ENCODE measurements at places on chromosomes 6 and 20.

DNA sequence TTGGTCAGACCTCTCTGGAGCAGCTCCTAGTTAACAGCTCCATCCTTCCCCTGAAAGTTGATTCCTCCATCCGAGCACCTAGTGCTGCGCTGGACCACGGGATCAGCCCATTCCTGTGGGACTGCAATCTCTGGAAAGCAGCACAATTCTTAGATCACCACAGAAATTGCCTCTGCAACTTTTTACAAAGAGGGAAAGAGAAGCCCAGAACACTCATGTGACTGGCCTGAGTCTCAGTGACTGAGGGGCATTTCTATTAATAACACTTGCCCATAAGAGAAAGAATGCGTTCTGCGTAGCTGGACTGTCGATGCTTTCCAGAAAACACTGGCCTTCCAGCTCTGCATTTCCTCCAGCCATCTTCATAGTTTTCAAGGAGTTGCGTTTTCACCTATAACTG, 18.3 kb downstream of the MPC1 start:
- DNase-seq = no peak

GRCh38 chr6:42453654-42454427, 2.1 kb upstream of the TRERF1 start:
- DNase-seq = peak; percentile 85

DNA sequence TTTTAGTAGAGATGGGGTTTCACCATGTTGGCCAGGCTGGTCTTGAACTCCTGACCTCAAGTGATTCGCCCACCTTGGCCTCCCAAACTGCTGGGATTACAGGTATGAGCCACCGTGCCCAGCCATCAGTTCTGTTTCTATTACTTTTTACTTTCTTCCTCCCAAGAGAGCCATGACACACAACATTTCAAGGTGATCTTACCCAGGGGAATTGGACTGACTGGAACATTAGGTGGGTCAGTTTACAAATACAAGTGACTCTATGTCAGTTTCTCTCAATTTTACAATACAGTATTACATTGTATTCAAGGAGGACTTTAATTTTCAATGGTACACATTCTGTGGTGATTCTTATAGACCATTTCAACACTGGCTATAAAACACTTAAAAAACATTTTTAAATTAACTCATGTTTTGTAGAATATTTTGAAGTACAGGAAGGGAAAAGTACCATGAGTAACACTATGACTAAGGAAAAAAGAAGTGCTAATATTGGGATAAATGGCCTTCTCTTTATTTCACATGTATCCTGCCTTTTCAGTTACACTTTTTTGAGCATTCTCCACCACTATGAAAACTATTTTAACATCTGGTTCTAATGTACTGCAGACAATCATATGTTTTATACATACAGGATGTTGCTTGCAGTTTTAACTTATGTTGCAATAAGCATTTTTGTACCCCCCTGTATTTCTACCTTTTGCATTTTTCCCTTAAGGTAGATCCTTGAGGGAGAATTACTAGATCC, 8.4 kb downstream of the TPBG start:
- DNase-seq = no peak

- DNase-seq = no peak
Observed at GRCh38 chr6:37141281-37142049, 28.5 kb upstream of the PIM1 start.

- DNase-seq = no peak
Observed at GRCh38 chr6:44188819-44189218, 27.9 kb upstream of the MYMX start.

- DNase-seq = peak; percentile 14
Observed at GRCh38 chr6:116008470-116009243, 52.0 kb downstream of the FRK start.

DNA sequence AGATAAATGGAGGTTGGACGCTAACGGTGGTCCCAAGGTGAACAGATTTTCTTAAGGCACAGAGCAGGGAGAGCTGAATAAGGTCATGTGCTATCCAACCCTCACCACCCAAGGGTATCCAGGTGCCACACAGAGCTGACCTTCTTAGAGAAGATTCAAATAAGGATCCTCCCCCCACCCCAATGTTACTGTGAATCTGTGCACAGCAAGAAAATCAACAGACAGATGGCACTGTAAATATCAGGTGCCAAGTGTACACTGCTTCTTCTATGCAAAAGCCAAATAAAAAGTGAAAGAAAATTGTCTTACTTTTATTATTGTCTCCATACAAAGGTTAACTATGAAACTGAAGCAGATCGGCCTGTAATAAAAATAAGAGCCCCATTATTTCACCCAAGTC, 96.9 kb downstream of the PAK5 start:
- no peak for DNase-seq

DNA sequence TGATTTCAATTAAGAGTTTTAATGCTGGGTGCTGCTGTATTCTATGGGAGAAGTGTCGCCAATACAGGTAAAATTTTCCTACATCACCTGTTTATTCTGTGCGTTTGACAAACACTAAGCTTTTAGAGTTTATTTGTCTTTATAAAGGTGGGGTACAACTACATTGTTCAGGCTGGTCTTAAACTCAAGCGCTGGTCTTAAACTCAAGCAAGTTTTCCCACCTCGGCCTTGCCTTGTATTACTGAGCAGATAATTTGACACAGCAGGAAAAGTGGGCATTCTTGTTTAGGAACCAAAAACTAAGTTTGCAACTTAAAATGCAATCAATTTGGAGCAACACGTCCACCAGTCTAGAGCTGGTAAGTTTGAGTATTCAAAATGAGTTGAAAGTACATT, 112.9 kb upstream of the BTN3A2 start:
- DNase-seq = peak; percentile 44

GRCh38 chr6:107321793-107322192, 137.6 kb downstream of the PDSS2 start:
- DNase-seq = no peak

- no peak for DNase-seq
Observed at GRCh38 chr6:47922391-47922790, 140.6 kb downstream of the OPN5 start.

DNA sequence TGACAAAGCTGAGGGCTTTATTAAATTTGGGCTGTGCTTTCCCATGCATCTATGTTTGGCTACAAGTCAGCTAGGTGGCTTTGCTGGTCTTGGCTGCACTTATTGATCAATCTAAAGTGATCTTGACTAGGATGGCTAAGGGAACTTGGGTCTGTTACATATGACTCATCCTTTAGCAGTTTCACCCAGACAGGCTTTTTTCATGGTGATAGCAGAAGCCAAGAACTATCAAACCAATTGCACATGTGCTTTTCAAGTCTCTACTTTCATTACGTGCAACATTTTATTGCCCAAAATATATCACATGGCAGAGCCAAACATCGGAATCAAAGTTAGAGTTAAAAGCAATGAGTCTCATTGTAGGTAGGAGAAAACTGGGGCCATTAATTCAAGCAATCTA, 626.3 kb downstream of the TENT5A start:
- no peak for DNase-seq

GRCh38 chr6:21386744-21387143, 206.8 kb upstream of the SOX4 start:
- DNase-seq = no peak

- DNase-seq = no peak
Observed at GRCh38 chr6:131683479-131683878, 17.7 kb downstream of the OR2A4 start.

DNA sequence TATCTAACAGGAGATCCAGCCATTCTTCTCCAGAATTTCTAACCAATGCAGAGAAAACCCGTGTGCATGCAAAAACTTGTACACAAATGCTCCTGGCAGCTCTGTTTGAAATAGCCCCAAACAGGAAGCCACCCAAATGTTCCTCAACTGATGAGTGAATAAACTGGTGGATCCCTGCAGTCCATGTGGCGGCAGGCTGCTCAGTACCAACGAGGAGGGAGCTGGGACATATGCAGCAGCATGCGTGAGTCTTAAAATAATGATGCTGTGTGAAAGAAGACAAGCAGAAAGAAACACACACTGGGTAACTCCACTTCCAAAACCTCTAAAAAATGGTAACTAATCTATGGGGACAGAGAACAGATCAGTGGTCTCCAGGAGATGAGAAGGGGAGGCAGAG, 542.1 kb upstream of the AGPAT4 start:
- DNase-seq = no peak

GRCh38 chr6:146790561-146791091, 191.9 kb downstream of the ADGB start:
- DNase-seq = no peak

DNA sequence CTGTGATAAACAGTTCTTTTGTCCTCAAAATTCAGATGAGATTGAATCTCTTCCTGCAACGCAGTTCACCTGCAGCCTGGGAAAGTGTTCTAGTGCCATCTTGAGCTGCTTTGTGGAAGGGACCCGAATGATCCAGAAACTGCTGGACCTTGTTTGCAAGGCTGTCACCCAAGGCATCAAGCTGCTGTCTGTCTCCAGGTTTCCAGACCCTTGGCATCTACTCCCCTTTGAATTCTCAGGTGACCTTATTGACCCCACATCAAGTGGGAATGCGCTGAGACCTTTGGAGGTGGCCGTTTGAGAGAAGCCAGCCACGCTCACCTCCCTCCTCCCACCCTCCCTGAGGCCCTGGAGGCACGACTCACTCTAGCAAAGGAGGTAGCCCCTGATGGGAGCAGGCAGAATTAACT, 112.5 kb downstream of the EDN3 start:
- no peak for DNase-seq

DNA sequence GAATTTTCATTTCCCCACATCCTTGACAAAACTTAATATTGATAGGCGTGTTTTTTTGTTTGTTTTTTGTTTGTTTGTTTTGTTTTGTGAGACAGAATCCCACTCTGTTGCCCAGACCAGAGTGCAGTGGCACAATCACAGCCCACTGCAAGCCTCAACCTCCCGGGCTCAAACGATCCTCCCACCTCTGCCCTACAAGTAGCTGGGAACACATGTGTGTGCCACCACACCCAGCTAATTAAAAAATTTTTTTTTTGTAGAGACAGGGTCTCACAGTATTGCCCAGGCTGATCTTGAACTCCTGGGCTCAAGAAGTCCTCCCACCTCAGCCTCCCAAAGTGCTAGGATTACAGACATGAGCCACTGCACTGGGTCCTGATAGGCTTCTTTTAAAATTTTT, 9.2 kb downstream of the CEP57L1 start:
- DNase-seq = no peak

GRCh38 chr6:71300561-71301168, 12.1 kb downstream of the OGFRL1 start:
- DNase-seq = no peak

- no peak for DNase-seq
Observed at GRCh38 chr6:16523606-16524379, 237.5 kb downstream of the ATXN1 start.

DNA sequence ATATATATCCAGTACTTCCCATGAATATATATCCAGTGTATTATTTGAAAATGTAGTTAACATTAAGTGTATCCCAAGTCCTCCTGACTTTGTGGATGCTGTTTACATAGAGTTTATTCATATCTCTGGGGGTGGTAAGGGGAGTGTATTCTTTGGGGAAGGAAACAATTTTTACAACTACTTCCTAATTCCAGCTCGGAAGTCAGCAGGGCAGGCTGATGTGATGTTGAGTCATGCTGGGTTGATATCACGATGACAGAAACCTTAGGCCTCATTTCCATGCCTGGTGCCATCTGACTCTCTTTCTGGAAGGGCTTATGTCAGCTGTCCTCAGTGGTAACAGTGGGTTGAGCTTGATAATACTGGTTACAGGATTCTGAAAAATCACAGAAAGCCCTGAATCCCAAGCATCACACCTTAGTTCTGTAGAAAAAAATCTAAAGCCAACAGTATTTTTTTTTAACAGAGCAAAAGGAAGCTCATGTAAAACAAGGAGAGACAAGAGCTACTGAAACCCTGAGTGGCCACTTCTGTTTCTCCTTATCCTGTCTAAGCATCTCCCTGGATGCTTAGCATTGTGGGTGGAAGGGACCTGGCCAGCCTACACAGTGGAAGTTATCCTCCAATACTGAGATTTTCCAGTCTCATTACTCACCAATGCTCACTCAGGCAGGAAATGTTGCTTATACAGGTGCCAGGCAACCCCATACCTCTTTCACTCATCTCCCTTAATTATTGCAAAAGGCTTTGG, 75.2 kb upstream of the IYD start:
- DNase-seq = no peak

- DNase-seq = no peak
Observed at GRCh38 chr6:13433709-13434121, 53.7 kb downstream of the GFOD1 start.

GRCh38 chr6:50849796-50850180, 31.1 kb downstream of the TFAP2B start:
- no peak for DNase-seq

DNA sequence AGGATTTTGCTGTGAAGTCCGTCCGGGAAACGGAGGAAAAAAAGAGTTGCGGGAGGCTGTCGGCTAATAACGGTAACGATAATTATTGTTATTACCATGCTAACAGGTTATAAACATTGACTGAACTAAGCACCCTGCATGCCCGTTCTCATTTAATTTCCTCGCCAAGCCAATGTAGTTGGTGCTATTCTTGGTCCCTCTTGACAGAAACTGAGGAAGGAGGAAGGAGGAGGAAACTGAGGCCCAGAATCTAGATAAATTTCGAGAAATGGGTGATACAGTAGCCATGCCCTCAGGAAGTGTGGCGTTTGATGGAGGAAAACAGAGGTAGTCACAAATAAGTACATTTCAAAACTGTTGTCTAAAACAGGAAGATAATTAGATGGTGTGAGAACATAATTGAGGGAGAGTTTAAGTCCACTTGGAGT, 474 bp downstream of the TPX2 start:
- DNase-seq = no peak

DNA sequence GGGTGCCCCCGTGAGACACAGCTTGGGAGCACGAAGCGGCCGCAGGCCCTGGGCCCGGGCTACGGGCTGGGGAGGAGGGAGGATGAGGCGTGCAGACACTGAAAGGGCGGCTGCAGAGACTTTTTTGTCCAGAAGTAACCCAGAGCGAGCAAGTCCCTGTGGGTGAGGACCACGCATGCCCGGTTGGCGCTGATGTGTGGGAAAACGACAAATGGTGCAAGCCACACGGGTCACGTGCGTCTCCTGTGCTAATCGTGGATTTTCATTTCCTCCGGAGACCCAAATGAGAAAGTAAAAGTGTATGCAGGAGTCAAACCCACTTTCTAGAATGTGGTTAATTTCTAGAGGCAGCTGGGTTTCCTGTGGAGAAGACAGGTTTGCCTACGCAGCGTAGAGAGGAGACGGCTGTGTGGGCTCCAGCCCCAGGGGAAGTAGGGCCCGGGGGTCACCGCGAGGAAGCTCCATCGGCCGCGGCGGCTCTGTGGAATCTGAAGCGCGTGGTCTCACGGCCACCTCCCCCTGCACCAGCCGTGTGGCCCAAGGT, 19.0 kb downstream of the DLL1 start:
- no peak for DNase-seq

DNA sequence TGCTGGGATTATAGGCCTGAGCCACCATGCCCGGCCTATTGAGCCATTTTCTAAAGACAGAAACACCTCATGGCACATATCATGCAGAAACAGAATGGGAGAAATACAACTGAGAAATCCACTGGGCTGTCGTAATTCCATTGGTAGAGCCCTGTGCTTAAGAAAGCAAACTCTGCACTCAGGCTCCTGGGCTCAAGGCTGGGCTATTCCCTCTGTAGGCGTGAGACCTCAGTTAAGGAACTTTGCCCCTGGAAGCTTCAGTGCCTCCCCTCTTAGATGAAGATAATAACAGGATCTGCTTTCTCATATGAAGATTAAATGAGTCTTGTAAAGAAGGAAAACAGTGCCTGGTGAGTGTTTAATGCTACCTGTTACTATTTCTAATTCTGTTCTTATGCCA, 120.3 kb downstream of the PXDC1 start:
- no peak for DNase-seq

Measured in NCI-H146 (cell line).